ENCODE measurements at places on chromosomes 2 and 18.
A peak's percentile ranks its signal among the peaks of the same experiment; 100 is the strongest.

DNA sequence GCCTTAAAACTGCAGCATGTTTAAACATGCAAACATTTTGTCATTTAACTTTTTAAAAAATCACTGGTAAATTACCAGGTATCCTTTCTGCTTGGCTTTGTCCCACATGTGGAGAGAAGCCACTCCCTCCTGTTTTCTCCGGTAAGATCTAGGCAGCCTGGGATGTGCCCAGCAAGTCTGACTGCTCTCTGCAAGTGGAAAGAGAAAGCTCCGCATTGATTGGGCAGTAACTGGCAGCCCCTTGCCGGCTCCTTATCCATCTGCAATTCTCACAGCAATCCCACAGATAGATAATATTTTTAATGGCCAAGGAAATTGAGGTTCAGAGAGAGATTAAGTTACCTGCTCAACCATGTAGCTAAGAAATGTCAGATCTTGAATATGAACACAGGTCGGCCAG is 136.1 kb downstream of the TMEM200C start:
- DNase-seq: peak; percentile 3

DNA sequence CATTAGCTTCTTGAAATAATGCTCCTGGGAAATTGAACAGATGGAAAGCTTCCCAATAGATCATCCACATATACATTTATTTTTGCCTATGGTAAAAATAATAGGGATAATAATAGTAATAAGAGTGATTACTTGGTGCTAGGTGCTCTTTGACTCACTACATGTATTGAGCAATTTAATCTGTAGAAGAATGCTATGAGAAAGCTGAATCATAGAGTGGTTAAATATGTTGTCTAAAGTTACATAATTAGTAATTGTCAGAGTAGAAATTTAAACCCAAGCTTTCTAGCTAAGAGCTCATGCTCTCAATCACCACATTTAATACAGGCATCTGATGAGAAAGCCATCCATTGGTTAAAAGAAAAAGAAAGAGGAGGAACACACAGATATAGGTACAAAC is 590.5 kb upstream of the SLC8A1 start:
- no peak for DNase-seq

DNA sequence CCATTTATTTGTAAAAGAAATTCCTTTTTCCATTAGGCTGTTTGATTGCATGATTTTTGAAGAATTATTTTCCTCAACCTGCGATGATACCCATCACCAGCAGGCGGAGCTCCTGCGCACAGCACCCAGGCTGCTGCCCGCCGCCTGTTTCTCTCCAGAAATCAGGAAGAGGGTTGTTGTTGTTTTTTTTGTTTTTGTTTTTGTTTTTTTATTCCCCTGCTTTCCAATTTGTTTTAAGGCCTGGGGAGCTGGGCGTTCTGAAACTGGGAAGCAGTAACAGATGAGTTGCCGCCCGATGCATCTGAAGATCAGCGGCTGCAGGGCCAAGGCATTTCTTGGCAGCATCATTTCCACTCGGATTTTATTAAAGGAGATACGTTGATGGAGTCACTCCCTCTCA is 132.1 kb downstream of the MBP start:
- peak; percentile 1 for DNase-seq

DNA sequence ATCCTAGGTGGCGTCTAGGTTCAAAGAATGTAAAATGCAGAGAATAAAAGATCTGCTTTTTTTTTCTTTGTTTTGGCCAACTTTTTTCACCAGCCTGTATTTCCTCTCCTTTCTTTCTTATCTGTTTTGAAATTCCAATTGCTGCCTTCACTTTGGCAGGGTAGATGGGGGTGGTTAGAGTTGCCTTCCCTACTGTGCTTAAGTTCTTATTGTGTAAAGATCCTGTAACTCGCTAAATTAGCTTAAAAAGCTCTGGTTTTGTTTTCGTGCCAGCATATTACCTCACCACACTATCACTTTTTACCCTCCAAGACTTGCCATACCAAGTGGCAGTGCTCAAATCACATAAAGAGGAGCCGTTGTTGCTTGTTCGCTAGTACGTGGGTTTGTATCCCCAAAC is 921.7 kb downstream of the DPP10 start:
- DNase-seq: no peak

- peak; percentile 31 for DNase-seq
These were observed 63.7 kb downstream of the COPS8 start for GRCh38 chr2:237149425-237149824.

DNA sequence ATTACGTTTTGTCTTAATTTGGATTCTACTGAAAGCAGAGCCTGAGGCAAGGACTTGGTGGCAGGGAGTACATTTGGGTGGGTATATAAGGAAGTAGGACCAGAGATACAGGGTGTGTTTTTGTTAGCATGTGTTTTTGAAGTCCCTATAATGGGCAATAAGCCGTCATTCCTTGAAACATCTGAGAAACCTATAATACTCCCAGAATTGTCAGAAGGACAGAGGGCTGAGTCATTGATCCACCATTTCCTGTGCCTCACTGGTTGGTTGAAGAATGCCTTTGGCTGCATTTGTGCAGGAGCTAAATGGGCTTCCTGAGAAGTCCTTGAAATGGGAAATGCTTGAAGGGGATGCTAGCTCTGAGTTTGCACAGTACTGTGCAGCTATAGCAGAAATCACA is 281.8 kb upstream of the ZEB2 start:
- no peak for DNase-seq

GRCh38 chr18:78741381-78742217 is 238.0 kb upstream of the SALL3 start:
- no peak for DNase-seq

- DNase-seq: no peak
These were observed 6.8 kb downstream of the ACTR1B start for GRCh38 chr2:97656905-97657587.

- DNase-seq: no peak
These were observed 42.0 kb downstream of the TTR start for GRCh38 chr18:31633392-31634330.

DNA sequence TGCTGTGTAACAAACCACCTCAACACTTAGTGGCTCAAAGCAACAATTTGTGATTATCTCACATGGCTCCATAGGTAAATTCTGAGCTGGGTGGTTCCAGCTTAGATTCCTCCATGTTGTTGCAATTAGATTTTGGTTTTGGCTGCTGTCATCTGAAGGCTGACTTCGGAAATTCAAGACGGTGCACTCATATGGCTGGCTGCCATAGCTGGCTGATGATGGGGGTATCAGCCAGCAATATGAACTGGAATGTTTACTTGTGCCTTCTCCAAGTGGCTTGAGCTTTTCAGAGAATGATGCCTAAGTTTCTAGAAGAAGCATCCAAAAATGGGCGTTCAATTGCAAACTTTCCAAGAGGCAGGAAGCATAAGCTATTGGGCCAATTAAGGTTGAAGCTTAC is 213.1 kb downstream of the GCA start:
- no peak for DNase-seq

DNA sequence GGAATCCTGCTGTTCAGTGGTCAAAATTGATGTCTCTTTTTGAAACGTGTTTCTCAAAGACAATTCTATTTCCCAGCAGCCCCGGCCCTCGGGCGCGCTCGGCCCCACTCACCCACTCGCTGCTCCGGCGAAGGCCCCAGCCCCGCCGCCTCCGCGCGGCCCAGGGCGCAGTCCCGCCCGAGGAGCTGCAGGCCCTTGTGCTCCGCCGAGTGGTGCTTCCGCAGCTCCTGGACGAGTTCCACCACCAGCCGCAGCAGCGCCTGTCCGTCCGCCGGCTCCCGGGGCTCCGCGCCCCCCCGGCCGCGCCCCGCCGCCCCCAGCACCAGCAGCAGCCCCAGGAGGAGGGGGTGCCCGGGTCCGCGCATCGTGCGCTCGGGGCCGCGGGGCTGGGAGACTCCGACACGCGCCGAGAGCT is 413 bp downstream of the ALKAL2 start:
- no peak for DNase-seq

DNA sequence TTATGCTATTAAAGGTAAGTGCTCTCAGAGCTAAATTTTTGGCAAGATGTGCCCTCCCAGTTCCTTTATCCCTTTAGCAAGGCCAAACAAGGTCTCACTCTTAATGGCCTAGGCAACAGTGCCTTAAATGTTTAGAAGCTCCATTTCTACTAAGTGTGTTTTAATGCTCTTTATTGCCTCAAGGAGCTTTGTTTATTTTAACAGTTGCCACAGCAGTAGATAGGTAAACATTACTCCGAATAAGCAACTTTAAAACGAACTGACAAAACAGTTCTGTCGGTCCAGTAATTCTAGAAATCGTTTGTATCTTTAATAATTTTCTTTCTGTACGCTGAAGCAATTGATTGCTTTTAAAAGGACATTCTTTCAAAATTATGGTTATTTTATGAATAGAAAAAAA is 74.5 kb downstream of the PIEZO2 start:
- DNase-seq: no peak

DNA sequence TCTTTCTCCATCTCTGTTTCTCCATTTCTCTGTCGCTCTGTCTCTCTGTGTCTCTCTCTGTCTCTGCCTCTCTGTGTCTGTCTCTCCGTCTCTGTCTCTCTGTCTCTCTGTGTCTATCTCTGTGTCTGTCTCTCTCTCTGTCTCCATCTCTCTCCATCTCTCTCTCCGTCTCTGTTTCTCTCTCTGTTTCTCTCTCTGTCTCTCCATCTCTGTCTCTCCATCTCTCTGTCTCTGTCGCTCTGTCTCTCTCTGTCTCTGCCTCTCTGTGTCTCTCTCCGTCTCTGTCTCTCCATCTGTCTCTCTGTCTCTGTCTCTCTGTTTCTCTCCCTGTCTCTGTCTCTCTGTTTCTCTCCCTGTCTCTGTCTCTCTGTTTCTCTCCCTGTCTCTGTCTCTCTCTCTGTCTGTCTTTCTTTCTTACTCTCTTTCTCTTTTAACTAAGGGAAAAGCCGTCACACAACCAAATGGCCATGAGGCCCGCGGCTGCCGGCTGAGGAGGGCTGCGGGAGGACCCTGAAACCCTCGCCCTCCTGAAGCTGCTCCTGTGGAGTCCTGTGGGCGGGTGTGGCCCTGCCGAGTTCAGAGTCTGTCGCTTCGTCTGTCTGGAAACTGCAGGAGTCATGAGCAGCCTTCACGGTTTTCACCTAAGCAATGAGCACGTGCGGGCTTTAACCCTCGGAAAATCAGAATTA is 29.3 kb downstream of the NFATC1 start:
- no peak for DNase-seq

DNA sequence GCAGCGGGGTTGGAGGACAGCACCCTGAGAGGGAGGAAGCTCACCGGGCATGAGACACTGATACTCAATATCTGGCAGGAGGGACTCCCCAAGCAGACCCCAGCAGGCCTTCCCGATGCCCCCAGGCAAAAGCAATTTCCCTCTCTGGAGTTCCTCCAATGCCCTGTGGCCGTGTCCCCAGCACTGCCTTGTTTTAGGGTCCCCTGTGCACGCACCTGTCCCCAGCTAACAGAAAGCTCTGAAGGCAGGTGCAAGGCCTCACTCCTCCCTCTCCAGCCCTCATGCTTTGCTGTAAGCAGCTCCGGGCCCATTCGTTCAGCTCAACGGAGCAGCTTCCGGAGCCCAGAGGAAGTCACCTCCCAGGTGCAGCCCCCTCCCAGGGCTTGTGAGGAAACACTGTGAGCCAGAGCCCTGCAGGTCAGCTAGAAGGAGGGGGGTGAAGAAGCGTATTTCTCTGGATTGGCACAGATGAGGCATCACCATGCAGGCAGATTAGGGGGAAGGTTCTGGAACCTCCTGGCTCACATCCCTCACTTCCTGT is 50.3 kb upstream of the ID2 start:
- no peak for DNase-seq

GRCh38 chr18:59957957-59958356 is 58.2 kb downstream of the PMAIP1 start:
- peak; percentile 46 for DNase-seq

- DNase-seq: no peak
These were observed 219.1 kb downstream of the TRIB2 start for GRCh38 chr2:12935796-12936195.

DNA sequence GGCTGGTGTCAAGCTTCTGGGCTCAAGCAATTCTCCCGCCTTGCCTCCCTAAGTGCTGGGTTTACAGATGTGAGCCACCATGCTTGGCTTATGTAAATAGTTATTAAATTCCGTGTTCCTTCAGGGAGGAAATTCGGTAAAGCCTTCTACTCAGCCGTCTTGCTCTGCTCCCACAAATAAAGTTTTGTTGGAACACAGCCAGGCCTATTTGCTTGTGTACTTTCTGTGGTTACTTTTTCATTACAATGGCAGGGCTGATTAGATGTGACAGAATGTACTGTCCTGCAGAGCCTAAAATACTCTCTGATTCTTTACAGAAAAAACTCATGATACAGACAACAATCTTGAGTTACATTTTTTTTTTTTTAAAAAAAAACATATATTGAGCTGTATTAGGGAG is 68.8 kb upstream of the TACR1 start:
- DNase-seq: no peak

DNA sequence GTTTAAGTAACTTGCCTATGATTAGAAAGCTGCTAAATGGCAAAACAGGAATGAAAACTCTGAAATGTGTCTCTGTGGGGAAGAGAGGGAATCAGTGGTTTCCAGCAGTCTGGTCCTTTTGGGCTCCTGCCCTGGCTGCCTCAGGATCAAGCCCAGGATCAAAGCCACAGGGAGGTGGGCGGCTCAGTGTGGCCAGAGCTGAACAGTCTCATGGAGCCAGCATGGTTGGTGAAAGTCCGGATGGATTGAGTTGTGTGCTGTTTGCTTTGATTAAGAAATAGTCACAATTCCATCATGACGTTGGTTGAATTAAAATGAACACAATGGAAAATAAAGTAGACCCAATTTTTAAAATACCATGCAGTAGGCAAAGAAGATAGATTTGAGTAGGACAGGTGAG is 344.2 kb downstream of the LPIN1 start:
- DNase-seq: no peak

- DNase-seq: no peak
These were observed 162.5 kb upstream of the EPAS1 start for GRCh38 chr2:46134531-46135227.

DNA sequence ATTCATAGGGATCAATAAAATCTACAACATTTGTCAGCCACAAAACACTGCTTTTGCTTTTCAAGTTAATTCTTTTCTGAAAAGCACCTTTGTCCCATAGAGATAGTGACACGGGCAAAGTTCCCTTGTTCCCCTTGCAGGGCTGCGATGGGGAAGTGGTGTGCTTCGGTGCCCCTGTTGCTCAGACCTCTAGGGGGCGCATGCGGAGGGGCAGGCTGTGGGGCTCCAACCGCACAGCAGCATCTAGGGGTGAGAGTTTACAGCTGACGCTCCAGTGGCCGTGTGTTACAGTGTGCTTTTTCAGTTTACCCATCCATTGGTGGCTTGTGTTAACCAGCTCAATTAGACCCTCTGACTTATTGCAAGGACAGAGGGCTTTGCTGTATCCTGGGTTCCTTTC is 1432.2 kb upstream of the ACVR2A start:
- DNase-seq: no peak

- no peak for DNase-seq
These were observed 74.9 kb downstream of the ATP8B1 start for GRCh38 chr18:57727952-57728807.

DNA sequence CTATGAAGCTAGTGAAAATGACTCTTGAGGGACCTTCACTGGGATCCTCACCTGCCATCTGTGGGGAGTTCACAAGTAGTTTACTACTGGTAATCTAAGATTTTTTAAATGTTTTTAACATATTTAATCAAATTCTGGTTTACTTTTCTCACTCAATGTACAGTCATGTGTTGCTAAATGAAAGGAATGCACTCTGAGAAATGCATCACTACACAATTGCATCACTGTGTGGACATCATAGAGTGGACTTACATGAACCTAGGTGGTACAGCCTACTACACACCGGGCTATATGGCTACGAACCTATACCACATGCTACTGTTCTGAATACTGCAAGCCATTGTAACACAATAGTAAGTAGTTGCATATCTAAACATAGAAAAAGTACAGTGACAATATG is 528.0 kb downstream of the BCL11A start:
- DNase-seq: no peak

- no peak for DNase-seq
These were observed 41.4 kb downstream of the RAD51AP2 start for GRCh38 chr2:17476830-17477229.
